ENCODE measurements at places on chromosomes 7 and 10. TPM values are rescaled to one million over a fixed set of nuclear protein-coding genes. Genes with fewer than 3 reads are reported as not detected.

DNA sequence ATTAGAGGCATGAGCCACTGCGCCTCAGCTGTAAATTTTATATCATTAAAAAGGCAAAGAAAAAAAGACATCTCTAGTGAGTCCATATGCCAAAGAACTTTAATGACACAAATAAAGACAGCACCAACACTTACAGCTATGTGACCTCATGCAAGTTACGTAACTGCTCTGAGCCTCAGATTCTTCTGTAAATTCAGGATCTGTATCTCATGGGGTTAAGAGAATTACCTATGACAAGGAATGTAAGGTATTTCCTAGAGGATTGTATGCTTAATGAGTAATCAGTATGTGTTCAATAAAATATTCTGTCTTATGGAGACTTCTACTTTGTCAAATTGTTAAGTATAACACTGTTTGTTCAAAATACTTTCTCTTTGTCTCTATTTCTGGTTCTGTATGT, 274.0 kb upstream of the GLI3 start:
- DNase-seq: no peak

DNA sequence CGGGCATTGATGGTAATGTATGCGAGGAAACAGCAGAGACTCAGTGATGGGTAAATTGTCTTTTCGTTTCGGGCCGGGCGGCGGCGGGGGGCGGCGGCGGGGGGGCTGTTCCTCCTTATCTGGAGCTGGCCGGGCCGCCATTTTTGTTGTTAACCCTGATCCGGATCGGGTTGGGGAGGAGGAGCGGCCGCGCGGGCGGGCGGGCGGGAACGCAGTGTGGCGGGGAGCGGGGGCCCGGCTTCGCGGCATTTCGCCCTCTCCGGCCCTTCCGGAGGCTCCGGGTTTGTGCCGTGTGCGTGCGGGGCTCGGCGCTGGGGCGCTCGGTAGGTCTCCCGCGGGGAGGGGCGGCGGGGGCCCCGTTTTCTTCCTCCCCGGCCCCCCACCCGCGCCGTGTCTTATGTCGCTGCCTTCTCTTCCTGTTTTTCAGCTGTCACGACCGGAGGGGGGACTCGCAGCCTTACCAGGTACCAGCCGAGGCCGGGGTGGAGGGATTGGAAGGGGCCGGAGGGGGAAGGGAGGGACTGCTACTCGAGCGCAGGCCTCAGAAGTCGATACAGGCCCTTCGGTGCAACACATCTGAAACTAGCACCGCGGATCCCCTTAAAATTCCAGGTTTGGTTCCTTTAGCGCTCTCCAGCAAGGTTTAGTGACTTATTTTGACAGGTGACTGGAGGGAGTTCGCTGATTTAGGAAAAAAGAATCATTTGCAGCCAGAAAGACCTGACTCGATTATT, 820 bp downstream of the WAC start:
- DNase-seq: peak; percentile 74

DNA sequence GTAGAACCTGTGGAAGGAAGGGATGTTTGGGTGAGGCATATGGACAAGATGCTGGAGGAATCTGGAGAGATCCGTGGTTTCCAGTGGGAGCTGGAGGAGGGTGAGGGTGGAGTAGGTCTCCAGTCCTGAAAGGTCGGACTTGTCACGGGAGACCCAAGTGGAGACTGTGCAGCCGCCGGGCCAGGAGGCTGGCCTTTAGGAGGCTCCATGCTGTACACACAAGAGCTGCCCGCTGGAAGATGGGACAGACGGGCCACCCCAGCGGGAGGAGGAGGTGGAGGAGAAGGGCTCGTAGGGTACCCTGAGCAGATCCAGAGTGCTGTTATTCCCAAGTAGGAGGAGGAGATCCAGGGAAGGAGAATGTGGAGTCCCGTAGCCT, 106.7 kb downstream of the NKX6-2 start:
- DNase-seq: no peak

- no peak for DNase-seq
Measured at GRCh38 chr7:158796667-158797066, 32.6 kb downstream of the ESYT2 start.

- DNase-seq: no peak
Measured at GRCh38 chr7:66727058-66727457, 13.5 kb upstream of the RABGEF1 start.

- no peak for DNase-seq
Measured at GRCh38 chr7:20777377-20778062, 9.2 kb downstream of the SP8 start.

DNA sequence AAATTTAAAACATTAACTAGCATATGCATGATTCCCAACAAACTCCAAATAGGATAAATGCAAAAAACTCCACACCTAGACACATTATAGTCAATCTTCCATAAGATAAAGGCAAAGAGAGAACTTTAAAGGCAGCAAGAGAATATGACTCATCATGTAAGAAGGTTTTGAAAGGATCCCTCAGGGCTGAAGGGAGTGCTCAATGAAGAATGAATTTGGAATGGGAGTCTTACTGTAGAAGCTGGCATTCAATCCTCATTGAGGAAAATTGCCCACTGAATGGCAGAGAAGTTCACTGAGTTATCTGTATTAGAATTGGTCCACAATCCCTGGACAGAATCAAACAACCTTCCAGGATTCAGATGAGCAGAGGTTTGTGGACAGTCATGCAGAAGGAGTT, 26.1 kb upstream of the ZNF365 start:
- no peak for DNase-seq

DNA sequence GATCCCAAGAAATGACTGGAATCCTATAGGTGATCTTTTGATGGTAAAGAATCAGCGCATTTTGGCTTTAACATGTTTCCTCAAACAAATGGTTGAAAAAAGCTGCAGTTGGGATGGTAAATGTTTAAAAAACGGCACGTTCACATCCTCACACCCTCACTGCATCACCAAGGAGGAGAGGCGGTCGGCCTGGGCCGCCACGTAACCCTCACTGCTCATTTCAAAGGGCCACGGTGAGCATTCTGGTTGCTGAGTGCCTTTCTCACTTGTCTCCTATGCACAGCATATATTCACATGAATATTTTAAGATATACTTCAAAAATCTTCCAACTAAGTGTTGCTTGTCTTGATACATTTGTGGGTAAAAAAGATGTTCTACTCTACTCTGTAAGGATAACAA, 233.2 kb downstream of the DNAJB6 start:
- no peak for DNase-seq

- DNase-seq: no peak
Measured at GRCh38 chr10:126166797-126167196, 221.5 kb downstream of the ADAM12 start.

Gene DHTKD1
- total RNA-seq: 8.6 TPM

Gene PODXL
- total RNA-seq: 12.4 TPM

Measured in transverse colon (tissue), 4 donors.